Renal cortical epithelial cell (primary cell): ENCODE measurements at places on chromosomes 16 and 17.

DNA sequence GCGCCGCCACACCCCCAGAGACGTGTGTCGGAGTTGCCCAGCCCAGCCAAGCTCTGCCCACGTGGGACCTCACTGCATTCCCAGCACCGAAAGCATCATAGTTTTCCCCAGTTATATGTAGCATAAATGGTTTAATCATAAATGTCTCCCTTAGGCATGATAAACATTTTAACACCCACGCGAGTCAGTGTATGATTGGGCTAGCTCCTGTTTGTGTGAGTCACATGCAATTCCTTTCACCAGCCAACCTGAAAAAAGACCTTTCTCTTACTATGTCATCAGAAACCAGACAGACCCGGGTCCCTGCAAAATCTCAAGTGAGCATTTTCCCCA is 9.2 kb downstream of the TAF1C start:
- DNase-seq, result peak; percentile 94

GRCh38 chr17:16363749-16364536 is 10.7 kb upstream of the CENPV start:
- DNase-seq, result peak; percentile 57

DNA sequence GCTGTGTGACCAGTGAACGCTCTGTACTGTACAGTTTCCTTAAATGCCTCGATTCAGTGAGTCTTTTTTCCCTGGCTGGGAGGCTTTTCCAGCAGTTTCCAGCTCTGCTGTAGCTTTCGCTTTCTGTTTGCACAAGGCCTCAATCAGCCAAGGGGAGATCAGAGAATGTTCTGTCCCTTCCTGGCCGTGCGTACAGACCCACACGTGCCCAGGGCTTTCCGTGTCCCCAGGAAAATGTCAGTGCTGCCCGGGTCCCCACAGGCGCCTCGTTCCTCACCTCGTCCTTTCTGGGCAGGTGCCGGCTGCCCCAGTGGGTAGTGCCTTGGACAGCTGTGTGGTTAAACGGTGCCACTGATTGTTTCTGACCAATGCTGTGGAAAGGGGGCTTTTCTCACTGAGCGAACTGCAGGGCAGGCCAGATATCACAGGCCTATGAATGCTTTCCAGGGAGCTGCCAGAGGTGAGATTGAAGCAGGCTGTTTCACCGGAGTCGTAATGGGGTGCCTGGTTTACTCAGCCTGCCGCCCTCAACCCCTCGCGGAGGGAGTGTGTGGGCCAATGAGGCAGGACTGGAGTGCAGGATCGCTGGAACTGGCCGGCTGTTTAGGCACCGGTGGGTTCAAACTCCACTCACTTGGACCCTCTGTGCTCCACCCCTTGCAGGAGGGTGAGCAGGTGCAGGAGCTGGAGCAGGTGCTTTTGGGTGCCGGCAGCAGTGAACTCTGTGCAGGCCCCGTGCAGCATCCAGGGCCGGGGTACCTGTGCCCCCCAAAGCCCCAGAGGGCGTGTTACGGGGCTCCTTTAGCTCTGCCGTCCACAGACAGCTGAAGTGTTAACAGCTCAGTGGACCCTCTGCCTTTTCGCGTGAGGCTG is 44.4 kb downstream of the ZNF778 start:
- no peak for DNase-seq

DNA sequence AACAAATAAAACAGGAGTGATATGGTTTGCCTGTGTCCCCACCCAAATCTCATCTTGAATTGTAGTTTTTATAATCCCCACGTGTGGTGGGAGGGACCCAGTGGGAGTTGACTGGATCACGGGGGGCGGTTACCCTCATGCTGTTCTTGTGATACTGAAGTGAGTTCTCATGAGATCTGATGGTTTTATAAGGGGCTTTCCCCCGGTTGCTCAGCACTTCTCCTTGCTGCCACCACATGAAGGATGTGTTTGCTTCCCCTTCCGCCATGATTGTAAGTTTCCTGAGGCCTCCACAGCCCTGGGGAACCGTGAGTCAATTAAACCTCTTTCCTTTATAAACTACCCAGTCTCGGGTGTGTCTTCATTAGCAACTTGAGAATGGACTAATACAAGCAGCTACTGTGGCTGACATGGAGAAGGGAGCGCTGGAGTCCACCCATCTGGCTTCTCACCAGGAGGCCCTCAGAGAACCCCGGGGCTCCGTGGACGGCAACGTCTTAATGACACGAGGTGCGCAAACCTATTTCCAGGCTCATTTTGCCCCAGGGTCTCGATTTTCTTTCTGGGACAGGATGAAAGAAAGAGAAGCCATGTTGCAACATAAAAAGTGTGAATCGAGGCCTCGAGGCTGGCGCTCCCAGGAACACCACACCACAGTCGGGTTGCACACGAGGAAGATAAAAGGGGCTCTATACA is 129.5 kb downstream of the DYNLRB2 start:
- DNase-seq, result no peak
